ENCODE measurements at places on chromosomes 5 and 9.

DNA sequence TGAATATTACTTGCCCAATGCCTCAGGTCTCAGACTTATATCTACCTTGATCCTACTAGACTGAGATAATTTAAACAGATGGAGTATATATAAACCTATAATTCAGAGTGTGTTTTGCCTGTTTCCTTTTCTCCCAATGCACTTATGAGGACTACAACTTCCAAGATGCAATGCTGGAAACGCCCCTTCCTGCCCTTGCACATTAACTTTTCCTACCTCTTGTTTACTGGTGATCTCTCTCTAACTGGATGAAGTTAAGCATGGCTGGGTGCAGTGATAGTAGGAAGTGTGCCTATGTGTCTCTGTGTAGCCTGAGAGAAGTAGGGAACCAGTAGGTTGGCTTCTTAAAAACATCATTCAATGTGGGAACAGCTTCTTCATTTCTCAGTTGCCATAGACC lies 115.2 kb downstream of the SVEP1 start:
- H3K4me3 ChIP-seq: no peak overlapping the region
- no peaks in the 10 kb centered on the region for H3K36me3 ChIP-seq
- H3K4me1 ChIP-seq: peaks cover 5% of the 10 kb centered on the region
- no peak for DNase-seq

GRCh38 chr9:110389148-110389750 lies 51.6 kb upstream of the TXNDC8 start:
- peak overlapping the region; percentile 14 for H3K27ac ChIP-seq
- peaks cover 8% of the 10 kb centered on the region for H3K4me1 ChIP-seq
- no peak overlapping the region for H3K4me3 ChIP-seq
- DNase-seq: no peak
- no peaks in the 10 kb centered on the region for H3K36me3 ChIP-seq

GRCh38 chr9:2758162-2758897 lies 41.0 kb downstream of the KCNV2 start:
- no peak overlapping the region for H3K4me3 ChIP-seq
- H3K4me1 ChIP-seq: peaks cover 9% of the 10 kb centered on the region
- H3K27me3 ChIP-seq: peaks cover 87% of the 10 kb centered on the region
- no peak overlapping the region for H3K27ac ChIP-seq
- DNase-seq: no peak
- peaks cover 23% of the 10 kb centered on the region for H3K36me3 ChIP-seq

- H3K36me3 ChIP-seq: peaks cover 1% of the 10 kb centered on the region
- H3K4me3 ChIP-seq: no peak overlapping the region
- no peak for DNase-seq
- no peaks in the 10 kb centered on the region for H3K27me3 ChIP-seq
Measured at GRCh38 chr9:116390303-116391228, 237.0 kb downstream of the PAPPA start.

DNA sequence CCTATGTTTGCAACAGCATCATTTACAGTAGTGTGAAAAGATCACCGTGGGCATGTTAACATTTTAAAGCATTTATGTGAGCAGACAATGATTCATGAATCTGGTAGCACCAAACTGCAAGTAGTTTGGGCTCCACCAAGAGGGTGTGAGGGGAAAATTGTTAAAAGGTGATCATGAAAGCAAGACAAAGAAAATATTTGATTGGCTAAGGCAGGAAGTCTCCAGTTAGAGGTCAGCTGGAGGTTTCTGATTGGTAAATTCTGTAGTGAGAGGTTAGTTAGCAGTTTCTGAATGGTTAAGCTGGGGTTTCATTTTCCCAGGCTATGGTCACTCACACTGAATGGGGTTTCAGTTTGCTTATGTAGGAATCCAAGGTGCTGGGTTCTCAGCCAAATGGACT lies 13.5 kb upstream of the DRD1 start:
- peaks cover 19% of the 10 kb centered on the region for H3K27me3 ChIP-seq
- no peak overlapping the region for H3K27ac ChIP-seq
- DNase-seq: no peak

DNA sequence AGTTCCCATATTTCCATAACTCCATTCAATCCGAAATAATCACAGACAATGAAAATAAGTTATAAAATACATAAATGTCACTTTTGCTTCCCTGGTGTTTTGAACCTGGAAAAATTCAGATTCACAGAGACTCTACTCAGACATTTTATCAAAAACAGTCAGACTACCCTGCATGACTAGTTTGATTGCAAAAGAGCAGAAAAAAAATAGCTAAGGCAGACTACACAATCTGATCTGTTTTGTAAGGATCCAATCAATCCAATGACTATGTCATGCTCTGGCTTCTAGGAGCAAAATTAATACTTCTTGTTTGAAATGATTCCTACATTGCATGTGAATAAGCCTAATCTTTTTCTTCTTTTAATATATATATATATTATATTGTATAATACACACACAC lies 1262.6 kb downstream of the EFNA5 start:
- H3K4me3 ChIP-seq: no peak overlapping the region
- no peak overlapping the region for H3K27ac ChIP-seq
- no peak for DNase-seq
- no peaks in the 10 kb centered on the region for H3K27me3 ChIP-seq

DNA sequence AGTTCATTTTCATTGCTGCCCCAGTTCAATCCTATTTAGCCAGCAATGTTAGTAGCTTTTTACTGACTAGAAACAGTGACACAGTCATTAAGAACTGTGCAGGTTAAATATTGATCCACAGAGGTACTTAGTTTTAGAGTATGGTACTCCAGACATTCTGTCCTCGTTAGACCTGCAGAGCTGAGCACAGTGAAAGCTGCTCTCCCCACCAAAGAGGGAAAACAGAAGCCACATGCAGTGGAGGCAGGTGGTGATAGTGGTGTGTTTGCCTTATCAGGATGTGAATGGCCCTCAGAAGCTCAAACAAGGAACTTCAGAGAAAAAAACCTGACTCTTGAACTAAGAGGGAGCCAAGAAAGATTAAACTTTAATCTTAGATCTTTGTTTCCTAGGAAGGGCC lies 75.5 kb downstream of the UNC13B start:
- H3K4me1 ChIP-seq: peaks cover 36% of the 10 kb centered on the region
- peak overlapping the region; percentile 91 for H3K27ac ChIP-seq
- no peaks in the 10 kb centered on the region for H3K27me3 ChIP-seq
- no peak for DNase-seq

DNA sequence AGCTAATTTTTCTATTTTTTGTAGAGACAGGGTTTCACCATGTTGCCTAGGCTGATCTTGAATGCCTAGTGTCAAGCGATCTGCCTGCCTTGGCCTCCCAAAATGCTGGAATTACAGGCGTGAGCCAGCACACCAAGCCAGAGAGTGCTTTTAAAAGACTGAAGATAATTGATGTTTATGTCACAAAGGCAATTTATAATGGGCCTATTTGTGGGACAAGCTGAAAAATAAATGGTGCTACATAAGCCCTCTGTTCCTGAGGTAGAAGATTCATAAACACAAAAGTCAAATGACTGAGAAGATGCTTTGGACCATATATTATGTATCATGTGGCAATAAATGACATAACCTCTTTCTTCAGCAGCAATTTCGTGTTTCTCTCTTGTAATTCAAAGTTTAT lies 329.6 kb downstream of the GABRB2 start:
- H3K36me3 ChIP-seq: no peaks in the 10 kb centered on the region
- H3K4me3 ChIP-seq: no peak overlapping the region
- no peak overlapping the region for H3K27ac ChIP-seq
- no peak for DNase-seq

- H3K4me1 ChIP-seq: peaks cover 8% of the 10 kb centered on the region
- H3K27me3 ChIP-seq: peaks cover 18% of the 10 kb centered on the region
- H3K4me3 ChIP-seq: peak within 1 kb of the TSS; percentile 80
- no peaks in the 10 kb centered on the region for H3K36me3 ChIP-seq
- peak within 1 kb of the TSS; percentile 78 for H3K27ac ChIP-seq
- peak; percentile 71 for DNase-seq
Measured at GRCh38 chr9:131096269-131097125, at the start of gene AIF1L. AIF1L (plus strand) TSS chr9:131096531; CDS start chr9:131096630, 99 bp downstream.

DNA sequence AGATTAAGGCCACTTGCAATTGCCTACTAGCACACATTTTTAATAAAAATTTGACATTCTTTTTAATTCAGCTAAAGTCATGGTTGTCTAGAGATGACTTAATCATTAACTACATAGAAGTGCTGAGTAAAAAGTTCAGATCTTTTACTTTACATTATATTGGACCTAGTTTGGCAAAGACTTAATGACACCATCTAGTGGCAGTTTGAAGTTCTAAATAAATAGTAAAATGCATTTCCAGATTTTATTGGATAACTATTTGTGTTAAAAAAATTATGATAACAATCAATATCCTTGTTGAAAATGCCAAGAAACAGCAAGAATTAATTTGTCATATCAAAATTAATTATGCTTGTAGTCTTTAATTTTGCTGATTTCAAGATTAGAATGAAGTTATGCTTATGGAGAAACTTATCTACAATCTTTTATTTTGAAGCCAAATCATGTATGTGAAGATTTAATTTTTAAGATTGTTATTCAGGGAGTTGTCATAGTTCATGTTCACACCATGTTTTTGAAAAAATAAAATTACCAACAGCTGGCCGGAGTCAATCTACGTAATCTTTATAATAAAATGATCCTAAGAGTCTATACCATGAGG lies 69.6 kb upstream of the PJA2 start:
- H3K4me3 ChIP-seq: no peak overlapping the region
- H3K4me1 ChIP-seq: peaks cover 3% of the 10 kb centered on the region
- no peaks in the 10 kb centered on the region for H3K36me3 ChIP-seq
- H3K27ac ChIP-seq: no peak overlapping the region
- no peak for DNase-seq

GRCh38 chr5:140220032-140220697 lies 45.2 kb downstream of the CYSTM1 start:
- no peaks in the 10 kb centered on the region for H3K27me3 ChIP-seq
- no peak for DNase-seq
- H3K36me3 ChIP-seq: no peaks in the 10 kb centered on the region

DNA sequence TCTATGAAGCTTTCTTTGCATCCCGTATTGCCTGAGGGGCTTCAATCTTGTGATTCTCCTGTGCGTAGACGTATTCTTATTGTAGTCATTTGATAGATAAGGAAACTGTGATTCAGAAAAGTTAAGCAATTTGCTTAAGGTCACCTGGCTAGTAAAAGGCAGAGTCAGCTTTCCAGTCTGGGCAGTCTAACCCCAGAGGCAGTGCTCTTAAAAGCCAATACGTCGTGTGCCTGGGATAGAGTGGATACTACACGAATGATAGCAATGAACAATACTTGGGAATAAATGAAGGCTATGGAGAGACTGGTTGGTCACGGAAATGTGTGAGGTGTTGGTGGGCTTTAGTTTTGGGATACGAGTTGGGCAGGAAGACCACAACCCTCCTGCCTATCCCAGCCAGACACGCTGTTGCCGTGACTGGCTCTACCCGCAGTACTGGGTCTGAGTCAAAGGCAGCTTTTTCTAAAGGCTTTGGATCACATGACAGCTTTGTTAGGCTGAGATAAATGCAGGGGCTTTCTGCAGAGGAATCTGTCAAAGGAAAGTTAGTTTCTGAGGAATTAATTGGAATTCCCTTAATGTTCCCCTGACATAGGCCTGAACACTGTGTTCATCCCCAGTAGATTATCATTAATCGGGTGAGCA lies 302.6 kb downstream of the KIF4B start:
- DNase-seq: no peak
- no peaks in the 10 kb centered on the region for H3K27me3 ChIP-seq
- peaks cover 4% of the 10 kb centered on the region for H3K4me1 ChIP-seq
- H3K27ac ChIP-seq: no peak overlapping the region

- no peak overlapping the region for H3K4me3 ChIP-seq
- H3K36me3 ChIP-seq: peaks cover 33% of the 10 kb centered on the region
- peaks cover 11% of the 10 kb centered on the region for H3K4me1 ChIP-seq
- H3K27me3 ChIP-seq: no peaks in the 10 kb centered on the region
- DNase-seq: no peak
Measured at GRCh38 chr9:37954581-37954981, 50.7 kb upstream of the SLC25A51 start.

DNA sequence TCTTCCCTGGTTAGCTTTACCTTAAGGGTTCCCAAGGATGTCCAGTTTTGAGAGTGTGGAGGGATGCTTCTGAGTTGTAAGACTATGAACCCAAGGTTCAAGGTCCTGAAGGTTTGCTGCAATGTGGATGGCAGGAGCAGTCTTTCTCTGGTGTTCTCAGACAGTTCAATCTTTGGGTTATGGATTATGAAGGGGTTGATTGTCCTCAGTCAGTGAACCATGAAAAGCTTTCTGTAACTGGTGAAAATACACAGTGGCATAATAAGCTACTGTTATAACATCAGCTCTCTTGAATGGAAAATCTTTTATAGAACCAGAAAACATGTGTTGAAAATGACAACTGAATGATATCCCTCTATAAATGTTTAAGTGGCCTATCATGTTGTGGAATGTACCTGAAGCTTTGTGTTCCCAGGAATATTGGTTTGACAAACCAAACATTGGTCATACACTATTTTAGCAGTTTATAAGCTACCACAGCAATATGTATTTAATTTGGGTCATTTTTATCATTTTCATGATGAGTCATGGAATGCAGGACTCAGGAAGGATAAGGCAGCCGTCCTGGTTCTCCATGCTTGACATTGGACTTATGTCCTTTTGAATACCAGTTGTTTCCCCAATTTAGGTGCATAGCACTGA lies 1041.8 kb upstream of the ARRDC3 start:
- H3K27ac ChIP-seq: no peak overlapping the region
- no peaks in the 10 kb centered on the region for H3K4me1 ChIP-seq
- peaks cover 4% of the 10 kb centered on the region for H3K36me3 ChIP-seq
- H3K4me3 ChIP-seq: no peak overlapping the region

DNA sequence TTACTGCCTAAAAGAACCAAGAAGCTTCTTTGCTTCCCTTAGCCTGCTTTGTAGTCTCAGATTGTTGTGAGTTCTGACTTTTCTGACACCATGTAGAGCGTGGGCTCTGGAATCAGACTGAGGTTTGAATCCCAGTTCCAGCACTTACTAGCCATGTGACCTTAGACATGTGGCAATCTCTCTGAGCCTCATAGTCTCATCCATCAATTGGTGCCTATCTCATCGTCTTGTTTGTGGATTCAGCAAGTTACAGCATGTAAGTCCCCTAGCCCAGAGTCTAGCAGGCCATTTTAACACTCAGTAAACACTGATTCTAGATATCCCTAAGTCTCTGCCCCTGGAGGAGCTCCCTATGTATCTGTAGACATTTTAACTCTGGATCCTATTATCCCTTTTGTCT lies 94.7 kb downstream of the ANGPTL2 start:
- DNase-seq: no peak
- peaks cover 4% of the 10 kb centered on the region for H3K36me3 ChIP-seq
- H3K27ac ChIP-seq: no peak overlapping the region
- no peaks in the 10 kb centered on the region for H3K27me3 ChIP-seq
- peaks cover 8% of the 10 kb centered on the region for H3K4me1 ChIP-seq
- H3K4me3 ChIP-seq: no peak overlapping the region

GRCh38 chr5:143648696-143649095 lies 163.3 kb upstream of the HMHB1 start:
- H3K4me3 ChIP-seq: no peak overlapping the region
- H3K36me3 ChIP-seq: no peaks in the 10 kb centered on the region
- DNase-seq: no peak
- no peak overlapping the region for H3K27ac ChIP-seq

- no peak overlapping the region for H3K27ac ChIP-seq
- peaks cover 5% of the 10 kb centered on the region for H3K4me1 ChIP-seq
- H3K4me3 ChIP-seq: no peak overlapping the region
- no peak for DNase-seq
Measured at GRCh38 chr5:155947394-155948062, 379.4 kb upstream of the SGCD start.

- no peak overlapping the region for H3K27ac ChIP-seq
- H3K27me3 ChIP-seq: no peaks in the 10 kb centered on the region
- peaks cover 3% of the 10 kb centered on the region for H3K36me3 ChIP-seq
- no peak for DNase-seq
- no peak overlapping the region for H3K4me3 ChIP-seq
Measured at GRCh38 chr5:51227963-51228470, 155.2 kb upstream of the ISL1 start.

Measured in progenitor cell of endocrine pancreas (in vitro differentiated cells).